ENCODE measurements at places on chromosomes 1 and 21.

- DNase-seq: peak; percentile 54
Measured at GRCh38 chr1:32981003-32981901, 16.6 kb upstream of the RNF19B start.

GRCh38 chr21:43884861-43885417 lies 19.9 kb downstream of the AGPAT3 start:
- DNase-seq: no peak

GRCh38 chr1:20430355-20431175 lies 55.4 kb downstream of the CAMK2N1 start:
- no peak for DNase-seq

- no peak for DNase-seq
Measured at GRCh38 chr1:203840208-203840808, 21.1 kb upstream of the SNRPE start.

- no peak for DNase-seq
Measured at GRCh38 chr1:19260211-19261138, 8.9 kb downstream of the MRTO4 start.

- DNase-seq: no peak
Measured at GRCh38 chr1:19409477-19410341, 75.6 kb downstream of the CAPZB start.

DNA sequence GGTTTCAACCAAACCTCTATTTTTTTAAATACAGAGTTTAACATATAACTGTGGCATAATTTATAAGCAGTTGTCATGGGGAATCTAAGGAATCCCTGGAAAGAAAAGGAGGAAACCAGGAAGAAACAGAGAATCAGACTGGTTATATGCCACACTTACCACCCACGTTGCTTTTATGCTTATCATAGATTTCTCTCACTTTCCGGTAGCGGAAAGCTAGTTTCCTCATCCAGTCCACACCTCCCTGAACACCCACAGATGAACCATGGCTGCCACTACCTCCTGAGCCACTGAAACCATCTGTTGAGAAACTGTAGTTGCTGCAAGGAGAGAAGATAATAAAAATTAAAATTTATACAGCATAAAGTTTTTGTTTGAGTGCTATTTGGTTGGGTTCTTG lies 33.5 kb downstream of the XKR8 start:
- no peak for DNase-seq

DNA sequence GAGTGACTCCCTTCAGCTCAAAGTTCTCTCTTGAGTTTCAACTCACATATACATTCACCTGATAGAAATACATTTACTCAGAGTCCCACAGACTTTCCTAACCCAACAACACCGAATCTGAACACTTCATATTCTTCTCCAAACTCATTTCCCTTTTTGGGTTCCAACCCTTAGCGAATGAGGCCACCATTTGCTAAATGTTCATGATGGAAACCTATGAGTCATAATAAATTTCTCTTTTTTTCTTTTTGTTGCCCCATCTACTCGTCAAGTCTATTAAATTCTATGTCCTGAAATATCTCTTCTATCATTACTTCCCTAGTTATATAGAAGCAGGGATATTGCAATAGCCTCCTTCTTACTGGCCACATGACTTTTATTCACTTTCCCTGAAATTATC lies 100.1 kb downstream of the HLX start:
- DNase-seq: no peak

DNA sequence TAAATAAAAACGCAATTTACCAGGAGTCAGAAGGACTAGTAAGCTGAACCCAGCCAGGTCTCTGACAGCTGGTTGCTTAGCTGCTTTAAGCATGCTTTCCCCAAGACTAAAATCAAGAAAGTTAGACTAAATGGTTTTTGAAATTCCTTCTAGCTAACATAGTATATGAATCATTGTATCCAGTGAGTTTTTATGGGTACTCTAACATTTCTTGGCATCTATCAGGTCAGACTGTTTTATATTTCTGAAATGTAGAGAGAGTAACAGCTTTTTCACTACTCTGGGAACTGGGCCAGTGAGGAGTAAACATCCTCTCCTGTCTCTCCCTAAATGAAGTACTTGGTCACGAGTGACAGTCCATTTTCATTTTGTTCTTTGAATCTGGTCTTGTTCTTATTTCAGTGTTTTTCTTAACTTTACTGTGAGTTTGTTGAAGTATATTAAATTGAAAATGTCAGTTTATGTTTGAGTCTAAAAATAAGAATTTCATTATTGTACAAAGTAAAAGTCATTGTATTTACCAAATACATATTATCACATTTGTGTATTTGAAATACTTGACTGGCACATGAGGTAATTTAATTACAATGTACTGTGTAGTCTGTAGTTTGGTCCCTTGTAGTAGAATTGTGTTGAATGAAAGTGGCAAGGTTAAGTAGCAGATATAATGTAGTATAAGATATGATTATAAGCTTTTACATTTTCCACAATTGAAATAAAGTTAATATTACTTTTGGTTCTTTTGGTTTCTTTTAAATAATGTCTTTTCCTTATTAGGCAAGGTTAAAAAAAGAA lies 47.6 kb downstream of the PKN2 start:
- DNase-seq: no peak

DNA sequence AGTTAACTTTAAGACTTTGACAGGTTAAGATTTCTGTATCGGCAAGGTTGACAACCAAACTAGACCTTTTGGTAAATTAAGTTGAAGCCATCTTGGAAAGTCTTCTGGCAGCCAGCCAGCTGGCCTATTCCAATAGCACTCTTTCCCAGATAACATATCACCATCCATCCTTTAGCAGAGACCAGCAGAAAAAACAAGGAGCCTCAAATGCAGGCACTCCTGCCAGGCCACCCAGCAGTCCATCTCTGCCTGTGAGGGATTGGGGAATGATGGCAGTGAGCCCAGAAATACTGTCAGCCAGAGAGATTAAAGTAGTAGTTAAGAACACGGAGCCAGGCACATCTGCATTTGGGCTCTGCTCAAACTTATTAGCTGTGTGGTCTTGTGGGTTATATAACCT lies 19.4 kb downstream of the ZBTB40 start:
- no peak for DNase-seq

DNA sequence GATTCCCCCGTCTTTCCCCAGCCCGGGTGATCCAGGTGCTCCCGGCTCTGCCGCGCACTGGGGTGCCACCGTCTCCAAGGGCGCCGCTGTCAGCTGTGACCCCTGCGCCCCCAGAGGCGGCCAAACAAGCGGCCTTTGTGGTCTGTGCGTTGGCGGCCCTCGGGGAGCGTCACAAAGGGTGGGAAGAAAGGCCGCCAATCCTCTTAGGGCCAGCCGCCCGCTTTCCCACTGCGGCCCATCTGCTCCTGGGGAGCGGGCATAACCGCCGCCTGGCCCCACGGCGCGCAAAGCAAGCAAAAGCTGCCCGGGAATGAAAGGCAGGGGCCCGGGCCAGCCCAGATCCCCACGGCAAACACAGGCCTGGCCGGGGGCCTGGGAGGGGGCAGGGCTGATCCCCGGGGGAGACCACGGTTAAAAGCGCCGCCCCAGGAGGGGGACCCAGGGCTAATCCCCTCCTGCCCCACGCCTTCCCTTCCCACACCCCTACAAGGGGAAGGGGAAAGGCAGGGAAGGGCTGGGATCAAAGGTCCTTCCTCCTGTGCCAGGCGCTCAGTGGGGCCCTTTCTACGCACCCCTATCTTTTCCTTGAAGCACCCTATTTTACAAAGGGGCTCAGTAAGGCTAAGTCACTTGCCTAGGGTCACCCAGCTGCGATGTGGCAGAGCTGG lies 24.0 kb downstream of the C1QB start:
- no peak for DNase-seq

DNA sequence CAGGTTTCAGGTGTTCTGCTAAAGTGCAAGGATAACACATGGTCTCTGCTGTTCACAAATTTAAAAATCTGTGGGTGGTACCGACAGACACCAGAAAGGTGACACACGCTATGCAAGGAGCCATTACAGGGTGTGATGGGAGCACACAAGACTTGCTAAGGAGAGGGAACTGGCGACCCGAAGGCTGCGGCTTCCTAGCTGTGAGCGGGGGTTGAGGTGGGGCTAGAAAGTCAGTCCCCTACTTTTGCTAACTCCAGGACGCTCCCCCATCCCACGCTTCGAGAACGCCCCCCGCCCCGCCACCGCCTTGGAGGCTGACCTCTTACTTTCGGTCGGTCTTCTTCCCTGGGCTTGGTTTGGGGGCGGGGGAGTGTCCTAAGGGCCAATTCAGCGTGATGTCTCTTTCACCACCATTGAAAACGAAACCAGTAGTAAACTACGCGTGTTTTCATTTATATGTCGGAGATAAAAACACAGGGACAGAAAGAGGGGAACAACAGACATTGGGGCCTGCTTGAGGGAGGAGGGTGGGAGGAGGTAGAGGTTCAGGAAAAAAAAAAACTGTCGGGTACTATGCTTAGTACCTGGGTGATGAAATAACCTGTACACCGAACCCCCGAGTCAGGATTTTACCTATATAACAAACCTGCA lies 1.1 kb downstream of the CKS1B start:
- peak; percentile 52 for DNase-seq

DNA sequence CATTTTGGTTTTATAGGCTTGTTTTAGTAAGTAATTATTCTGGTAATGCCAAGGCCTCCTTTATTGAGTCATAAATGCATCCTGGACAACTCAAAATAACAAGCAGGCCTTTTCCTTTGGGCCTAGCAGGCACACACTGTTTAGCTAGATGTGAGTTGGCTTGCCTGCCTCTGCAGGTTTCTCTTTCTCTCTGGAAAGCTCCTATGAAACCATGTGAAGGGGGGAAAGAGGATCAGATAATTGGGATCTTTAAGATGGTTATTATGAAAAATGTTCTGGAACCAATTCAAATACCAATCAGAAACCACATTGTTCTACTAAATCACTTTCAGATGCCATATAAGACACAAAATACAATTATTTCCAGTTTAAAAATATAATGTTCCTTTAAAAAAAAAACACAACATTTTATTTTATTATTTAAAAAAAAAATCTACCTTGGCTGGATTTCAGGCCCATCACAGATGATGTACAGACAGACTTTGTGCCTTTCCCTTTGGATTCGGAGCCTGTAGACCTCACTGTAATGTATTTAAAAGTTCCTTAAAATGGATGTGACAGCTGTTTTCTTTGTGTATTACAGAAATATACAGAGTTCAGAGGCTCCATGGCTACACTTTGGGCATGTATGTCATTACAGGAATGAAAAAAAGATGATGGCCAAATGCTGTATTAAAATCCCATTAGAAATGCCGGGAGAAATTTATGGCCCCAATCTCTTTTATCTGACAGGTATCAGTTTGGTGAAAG lies 80.2 kb downstream of the NTMT2 start:
- no peak for DNase-seq

DNA sequence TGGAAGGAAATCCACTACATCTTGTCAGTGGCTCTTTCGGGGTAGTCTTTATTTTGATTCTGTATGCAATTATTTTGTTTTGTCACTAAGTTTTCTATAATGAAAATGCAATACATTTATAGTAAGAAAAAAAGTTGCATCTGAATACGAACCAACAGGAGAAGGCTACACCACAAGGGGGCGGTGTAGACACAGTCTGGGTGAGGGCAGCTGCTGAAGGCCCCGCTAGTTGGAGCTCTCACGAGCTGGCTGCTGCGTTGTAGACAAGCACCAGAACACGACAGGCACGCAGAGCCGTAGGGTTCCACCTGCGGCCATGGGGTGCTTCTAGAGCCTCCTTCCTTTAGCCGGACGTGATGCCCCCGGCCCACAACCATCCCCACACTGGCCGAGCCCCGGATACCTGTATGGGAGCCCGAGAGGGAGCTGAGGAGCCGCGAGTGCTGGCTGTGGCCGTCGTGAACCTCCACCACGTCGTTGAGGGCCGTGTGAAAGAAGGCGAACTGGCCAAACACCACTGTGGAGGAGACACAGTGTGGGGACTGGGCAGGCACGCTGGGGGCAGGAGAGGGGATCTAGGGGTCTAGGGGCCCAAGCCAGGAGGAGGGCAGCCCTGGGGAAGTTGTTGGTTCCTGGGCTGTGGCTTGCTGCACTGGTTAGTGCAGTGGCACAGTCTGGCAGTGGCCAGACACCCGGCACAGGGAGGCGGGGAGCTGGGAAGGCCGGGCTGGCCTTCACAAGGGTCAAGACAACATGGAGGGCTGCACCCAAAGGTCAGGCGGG lies 160.8 kb downstream of the ZSCAN20 start:
- peak; percentile 82 for DNase-seq

- DNase-seq: no peak
Measured at GRCh38 chr21:38561205-38561604, 62.9 kb upstream of the ERG start.

DNA sequence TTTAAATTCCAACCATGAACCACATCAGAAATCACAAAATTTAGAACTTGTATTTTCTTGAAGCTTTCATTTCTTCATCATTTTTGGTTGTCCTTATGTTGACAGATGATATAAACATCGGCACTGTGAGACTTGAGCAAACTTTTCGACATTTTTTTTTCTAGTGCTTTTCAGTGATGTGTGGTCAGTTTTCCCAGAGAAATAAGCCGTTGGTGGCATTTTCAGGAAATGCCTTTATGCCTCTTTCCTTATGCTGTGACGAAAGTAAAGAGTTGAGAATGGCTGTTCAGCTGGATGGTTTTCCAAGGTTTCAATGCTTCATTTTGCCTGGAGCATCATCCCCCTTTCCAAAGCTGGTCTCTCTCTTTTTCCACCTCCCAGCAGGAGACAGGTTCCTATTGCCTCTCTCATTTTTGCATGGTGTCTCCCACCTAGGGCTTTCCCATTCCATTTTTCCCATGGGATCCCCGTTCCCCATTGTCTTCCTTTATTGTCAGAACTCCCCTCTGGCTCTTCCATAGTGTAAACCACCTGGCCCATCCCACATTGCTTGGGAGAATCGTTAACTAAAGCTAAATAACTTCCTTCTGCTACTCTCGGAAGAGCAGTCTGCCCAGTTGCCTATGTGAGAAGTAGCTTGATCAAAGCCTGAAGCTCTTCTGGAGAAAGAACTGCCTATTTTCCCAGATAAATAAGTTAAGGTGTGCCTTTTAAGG lies 61.4 kb upstream of the DYNLT5 start:
- no peak for DNase-seq

- DNase-seq: no peak
Measured at GRCh38 chr1:30262158-30262557, 461.2 kb downstream of the MATN1 start.

GRCh38 chr1:186283374-186283773 lies 91.7 kb downstream of the TPR start:
- DNase-seq: no peak

DNA sequence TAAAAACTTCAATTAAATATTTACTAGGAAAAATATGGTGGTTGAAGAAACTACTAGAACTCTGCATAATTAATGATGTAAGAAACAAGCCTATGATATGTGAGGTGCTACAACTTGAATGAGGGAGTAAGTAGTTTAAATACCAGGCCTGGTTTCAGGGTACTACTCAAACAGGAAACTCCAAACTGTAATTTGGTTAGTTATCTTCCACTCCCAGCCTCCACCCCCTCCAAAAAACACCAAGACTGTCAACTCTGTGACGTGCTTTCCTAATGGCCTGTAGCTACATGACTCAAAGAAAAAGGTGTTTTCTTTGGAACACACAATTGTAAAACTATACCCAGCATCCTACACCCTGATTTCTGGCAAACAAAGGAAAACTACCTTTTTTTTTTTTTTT lies 55.9 kb upstream of the RCC1 start:
- no peak for DNase-seq

- DNase-seq: no peak
Measured at GRCh38 chr1:173478094-173478674, 1.0 kb downstream of the PRDX6 start.

GRCh38 chr21:28991861-28992525 lies 684 bp downstream of the LTN1 start:
- DNase-seq: no peak

All from activated CD8-positive, alpha-beta memory T cell treated with anti-CD3 and anti-CD28 coated beads, Interleukin-2, amount 50 U/mL, for 4 hours (primary cell).